ENCODE measurements at places on chromosomes 3 and 15.
A peak's percentile ranks its signal among the peaks of the same experiment; 100 is the strongest.

- peak; percentile 44 for DNase-seq
Observed at GRCh38 chr3:45034612-45035252, 8.6 kb downstream of the CLEC3B start.

GRCh38 chr3:196652961-196653795 lies 13.7 kb downstream of the NRROS start:
- no peak for DNase-seq

DNA sequence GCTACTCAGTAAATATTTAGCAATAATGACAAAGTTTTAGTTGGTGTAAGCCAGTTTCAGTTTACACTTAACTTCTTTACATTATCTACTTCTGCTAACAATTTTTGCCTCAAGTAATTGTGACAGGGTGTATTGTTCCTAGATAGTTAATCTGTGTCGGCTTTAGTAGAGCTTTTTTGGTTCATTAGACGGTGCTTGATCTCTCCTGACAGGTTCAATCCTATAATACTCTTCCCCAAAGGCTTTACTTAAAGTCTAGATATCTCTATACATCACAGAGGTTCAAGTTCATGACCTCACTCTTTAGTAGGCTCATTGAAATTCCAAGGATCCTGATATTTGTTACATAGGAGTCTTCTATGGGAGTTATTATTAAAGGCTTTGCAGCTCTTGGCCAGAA lies 365.6 kb upstream of the DPPA4 start:
- no peak for DNase-seq

DNA sequence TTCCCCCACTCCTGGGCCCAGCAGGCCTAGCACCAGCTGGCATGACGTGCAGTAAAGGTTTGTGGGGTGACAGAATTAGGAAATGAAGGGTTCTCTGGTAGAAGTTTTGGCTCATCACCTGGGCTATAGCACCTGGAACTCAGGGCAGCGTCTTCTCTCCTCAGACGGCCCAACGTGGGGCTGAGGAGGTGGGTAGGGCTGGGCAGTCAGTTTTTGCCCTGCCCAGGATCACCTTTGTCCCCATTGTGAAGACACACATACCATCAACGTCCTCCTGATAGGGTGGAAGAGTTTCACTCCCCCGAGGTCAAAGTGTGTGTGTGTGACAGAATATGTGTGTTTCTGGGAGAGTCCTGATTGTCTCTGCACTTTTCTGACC lies 12.1 kb downstream of the KBTBD13 start:
- DNase-seq, result no peak

- no peak for DNase-seq
Observed at GRCh38 chr3:78907367-78907766, 860.4 kb downstream of the ROBO1 start.

DNA sequence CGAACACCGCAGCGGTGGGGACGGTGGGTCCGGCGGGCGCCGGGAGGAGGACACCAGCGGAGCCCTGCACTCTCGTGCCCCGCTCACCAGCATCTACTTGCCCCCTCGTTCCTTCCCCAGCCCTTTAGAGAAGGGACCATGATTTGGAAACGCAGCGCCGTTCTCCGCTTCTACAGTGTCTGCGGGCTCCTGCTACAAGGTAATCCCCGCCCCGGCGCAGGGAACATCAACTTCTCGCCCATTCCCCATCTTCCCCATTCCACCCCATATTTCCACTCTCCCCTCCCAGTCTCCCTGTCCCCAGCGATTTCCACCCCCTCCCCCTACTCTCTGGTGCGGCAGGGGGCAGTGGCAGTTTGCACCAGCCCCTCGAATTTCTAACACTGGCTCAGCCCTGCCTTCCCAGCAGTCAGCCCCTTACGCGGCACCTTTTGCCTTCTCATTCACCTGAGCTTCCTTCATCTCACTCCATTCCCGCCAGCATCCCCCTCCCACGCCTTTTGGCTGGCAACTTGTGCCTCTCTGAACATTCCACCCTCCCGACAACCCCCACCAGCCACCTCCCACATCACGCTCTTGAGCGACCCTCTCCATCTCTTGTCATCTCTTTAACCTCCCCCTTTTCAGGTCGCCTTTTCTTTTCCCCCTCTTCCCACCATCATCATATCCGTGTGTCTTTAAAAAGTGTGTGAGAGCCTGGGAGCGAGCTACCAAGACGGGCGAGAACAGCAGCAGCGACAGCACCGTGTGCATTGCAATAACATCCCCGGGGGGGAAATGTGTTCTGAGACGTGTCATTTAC lies 882 bp downstream of the CADM2 start:
- DNase-seq, result no peak

GRCh38 chr3:61060411-61060861 lies 190.8 kb downstream of the FHIT start:
- no peak for DNase-seq

GRCh38 chr3:119585856-119586570 lies 6.7 kb downstream of the ADPRH start:
- DNase-seq, result no peak

DNA sequence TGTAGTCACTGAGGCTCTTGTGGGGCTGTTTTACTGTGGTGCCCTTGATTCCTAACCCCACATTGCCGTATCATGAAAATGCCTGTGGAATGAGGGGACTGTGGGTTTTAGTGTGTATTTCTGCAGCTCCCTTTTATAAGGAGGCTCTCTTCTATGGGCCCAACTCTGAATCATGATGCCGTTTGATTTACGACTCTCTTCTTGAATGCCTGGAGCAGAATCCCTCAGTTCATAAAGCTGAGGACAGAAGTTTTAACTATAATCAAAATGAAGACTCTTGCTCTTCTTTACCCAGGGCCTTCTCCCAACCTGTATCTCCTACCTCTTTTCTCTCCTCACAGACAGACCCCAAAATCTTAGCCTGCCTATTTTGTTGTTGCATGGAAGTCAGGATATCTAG lies 109.5 kb downstream of the RARB start:
- DNase-seq, result no peak

- no peak for DNase-seq
Observed at GRCh38 chr3:8629151-8630021, 15.2 kb downstream of the SSUH2 start.

GRCh38 chr3:160633361-160634083 lies 43.4 kb upstream of the ARL14 start:
- no peak for DNase-seq

- DNase-seq, result no peak
Observed at GRCh38 chr3:121800906-121801305, 34.0 kb downstream of the IQCB1 start.

GRCh38 chr3:21551019-21551418 lies 200.0 kb downstream of the ZNF385D start:
- no peak for DNase-seq

GRCh38 chr3:72163809-72164634 lies 379.1 kb upstream of the PROK2 start:
- DNase-seq, result peak; percentile 33

GRCh38 chr15:31375772-31376171 lies 49.1 kb downstream of the KLF13 start:
- no peak for DNase-seq

GRCh38 chr3:15800327-15800726 lies 2.5 kb upstream of the ANKRD28 start:
- no peak for DNase-seq

All from KG1 (cell line).